RKO (cell line): ENCODE measurements at places on chromosomes 1 and 21.
A peak's percentile ranks its signal among the peaks of the same experiment; 100 is the strongest.

- DNase-seq: no peak
Measured at GRCh38 chr1:96424877-96425276, 296.7 kb upstream of the PTBP2 start.

DNA sequence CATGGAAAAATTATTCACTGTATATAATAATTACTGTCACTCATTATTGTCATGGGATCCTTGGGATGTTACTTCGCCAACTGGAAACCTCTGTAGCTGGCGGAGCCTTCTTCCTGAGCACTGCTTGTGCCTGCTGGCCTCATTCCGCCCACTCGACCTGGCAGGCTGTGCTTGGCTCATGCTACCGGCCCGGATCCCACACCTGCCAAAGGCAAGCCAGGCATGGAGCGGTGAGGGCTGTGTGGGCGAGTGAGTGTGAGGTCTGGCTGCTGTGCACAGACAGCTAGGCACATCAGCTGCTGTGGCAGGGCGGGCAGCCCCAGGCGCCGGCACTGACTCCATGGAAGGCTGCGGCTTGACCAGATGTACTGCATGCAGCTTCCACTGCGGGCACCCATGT, 78.4 kb downstream of the DISP1 start:
- no peak for DNase-seq

- no peak for DNase-seq
Measured at GRCh38 chr1:247111259-247111699, 7.1 kb upstream of the ZNF669 start.

DNA sequence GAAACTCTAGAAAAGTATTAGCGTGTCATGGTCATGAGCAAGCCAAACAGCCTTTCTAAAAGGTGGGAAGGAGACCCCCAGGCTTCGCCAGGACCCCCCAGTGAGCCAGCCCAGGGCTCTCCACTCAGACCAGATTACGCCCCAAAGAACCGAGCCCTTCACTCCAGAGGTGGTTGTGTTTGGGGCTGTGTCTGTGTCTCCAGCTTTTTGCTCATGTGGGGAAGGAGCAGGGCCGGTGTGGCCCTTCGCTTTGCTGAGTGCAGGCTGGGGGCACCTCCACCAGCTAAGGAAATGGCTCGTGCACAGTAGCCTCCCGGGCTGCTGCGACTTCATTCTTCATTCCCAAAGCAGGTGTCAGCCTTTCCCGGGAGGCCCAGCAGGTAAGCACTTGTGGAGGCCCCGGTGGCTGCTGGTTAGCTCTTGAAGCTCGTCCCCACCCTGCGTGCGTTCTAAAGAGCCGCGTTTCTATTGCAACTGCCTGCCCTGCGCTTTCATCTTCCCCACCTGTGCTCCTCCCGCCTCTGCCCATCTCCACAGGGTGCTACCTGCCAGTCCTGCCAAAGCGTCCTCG, 531 bp downstream of the TSPEAR start:
- DNase-seq: no peak

GRCh38 chr21:33157303-33157702, 72.4 kb upstream of the IFNAR2 start:
- peak; percentile 11 for DNase-seq

DNA sequence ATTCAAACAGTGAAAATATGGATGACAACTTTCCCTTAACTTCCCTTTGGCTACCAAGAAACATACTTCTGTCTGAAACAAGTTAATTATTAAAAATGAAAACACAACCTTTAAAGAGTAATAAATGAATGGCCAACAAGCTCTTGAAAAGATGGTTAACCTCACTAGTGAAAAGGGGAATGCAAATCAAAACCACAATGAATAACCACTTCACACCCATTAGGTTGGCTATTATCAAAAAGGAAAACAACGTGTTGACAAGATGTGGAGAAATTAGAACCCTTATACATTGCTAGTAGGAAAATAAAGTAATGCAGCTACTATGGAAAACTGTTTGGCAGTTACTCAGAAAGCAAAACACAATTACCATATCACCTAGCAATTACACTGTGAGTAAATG, 14.1 kb downstream of the COP1 start:
- no peak for DNase-seq

GRCh38 chr1:103191327-103191726, 83.0 kb upstream of the COL11A1 start:
- no peak for DNase-seq

DNA sequence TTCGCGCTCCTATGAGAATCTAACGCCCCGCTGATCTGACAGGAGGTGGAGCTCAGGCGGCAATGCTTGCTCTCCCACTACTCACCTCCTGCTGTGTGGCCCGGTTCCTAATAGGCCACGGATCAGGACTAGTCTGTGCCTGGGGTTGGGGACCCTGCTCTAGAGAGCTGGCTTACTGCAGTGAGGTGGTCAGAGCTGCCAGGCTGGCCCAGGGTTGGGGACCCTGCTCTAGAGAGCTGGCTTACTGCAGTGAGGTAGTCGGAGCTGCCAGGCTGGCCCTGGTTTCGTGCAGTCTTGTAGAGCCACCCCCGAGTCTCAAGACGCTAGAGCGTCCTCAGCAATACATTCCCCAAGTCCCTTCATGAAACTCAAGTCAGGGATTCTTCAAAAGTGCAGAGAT, 27.5 kb downstream of the SLC37A1 start:
- no peak for DNase-seq

DNA sequence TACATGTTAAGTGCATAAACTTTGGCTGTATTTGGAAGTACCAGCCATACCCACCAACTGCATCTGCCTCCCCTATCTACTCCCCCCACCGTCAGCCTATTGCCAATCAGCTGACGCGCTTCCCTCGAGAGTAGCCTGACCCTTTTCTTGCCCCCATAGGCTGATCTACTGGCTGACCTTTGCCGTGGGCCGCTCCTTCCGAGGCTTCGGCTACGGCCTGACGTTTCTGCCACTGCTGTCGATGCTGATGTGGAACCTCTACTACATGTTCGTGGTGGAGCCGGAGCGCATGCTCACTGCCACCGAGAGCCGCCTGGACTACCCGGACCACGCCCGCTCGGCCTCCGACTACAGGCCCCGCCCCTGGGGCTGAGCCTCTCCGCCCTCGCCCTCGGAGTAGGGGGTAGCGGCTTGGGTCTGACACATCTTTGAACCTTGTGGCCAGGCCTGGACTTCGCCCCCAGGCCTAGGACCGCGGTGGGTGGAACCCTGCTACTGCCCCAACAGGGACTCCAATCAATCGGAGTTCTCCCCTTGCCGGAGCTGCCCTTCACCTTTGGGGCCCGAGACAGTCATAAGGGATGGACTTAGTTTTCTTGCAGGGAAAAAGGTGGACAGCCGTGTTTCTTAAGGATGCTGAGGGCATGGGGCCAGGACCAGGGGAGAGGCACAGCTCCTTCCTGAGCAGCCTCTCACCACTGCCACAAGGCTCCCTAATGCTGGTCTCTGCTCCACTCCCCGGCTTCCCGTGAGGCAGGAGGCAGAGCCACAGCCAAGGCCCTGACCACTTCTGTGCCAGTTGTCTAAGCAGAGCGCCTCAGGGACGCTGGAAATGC, 4.0 kb downstream of the GLMP start:
- no peak for DNase-seq

GRCh38 chr1:61047061-61047460, 35.3 kb upstream of the NFIA start:
- DNase-seq: no peak

- DNase-seq: no peak
Measured at GRCh38 chr1:37533317-37534093, 18.9 kb upstream of the MEAF6 start.

- peak; percentile 52 for DNase-seq
Measured at GRCh38 chr1:59903141-59903754, 23.3 kb downstream of the CYP2J2 start.
